ENCODE measurements at places on chromosomes 7 and 10.

DNA sequence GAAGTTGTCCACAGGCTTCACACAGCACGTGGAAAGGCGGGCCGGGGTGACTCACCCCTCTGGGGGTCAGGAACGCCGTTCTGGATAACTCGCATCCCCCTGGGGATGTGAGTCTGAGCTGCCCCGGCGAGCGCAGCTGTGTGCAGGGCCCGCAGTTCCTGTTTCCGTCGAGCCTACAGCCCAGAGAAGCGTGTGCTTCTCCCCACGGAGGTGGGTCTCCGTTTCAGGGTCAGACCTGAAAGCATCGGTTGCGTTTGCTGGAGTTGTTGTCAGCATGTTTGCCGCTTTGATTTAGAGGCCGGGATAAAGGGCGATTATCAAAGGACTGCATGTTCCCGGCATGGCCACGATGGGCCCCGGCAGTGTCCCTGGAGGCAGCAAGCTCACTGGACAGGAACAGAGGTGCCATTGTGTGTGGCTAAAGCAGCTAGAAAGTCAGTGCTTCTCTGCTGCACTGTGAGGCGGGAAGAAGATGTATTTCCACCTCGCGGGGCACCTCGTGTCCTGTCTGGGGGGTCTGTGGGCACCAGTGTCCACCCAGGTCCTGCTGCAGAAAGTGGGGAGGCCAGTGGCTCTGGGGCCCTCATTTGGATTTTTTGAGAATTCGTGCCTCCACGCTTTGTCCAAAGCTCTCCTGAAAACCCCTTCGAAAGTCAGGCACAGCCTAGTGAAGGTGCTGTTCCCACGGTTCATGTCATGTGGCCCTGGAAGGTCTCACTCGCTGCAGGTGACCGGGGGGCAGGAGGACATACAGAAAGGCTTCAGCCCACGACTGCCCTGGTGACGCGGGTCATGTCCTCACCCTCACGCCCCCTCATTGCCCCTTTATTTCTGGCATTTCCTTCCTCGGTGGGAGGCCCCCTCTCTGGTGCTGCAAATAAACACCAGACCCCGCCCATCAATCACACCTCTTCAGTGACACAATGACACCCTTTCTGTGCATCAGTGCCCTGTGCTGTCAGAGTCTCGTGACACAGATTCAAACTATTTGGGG is 27.4 kb upstream of the GDI2 start:
- no peak for DNase-seq

- DNase-seq, result no peak
These were observed 119.5 kb downstream of the RNF216 start for GRCh38 chr7:5661942-5662341.

- DNase-seq, result no peak
These were observed 2.4 kb downstream of the ZMIZ2 start for GRCh38 chr7:44750921-44751571.

- DNase-seq, result peak; percentile 14
These were observed 6.6 kb downstream of the NPC1L1 start for GRCh38 chr7:44534501-44534900.

- no peak for DNase-seq
These were observed 76.1 kb downstream of the SKIDA1 start for GRCh38 chr10:21449288-21449966.

GRCh38 chr7:70436790-70437350 is 695.1 kb upstream of the GALNT17 start:
- DNase-seq, result no peak

- no peak for DNase-seq
These were observed 32.4 kb upstream of the PPP2R2D start for GRCh38 chr10:131868436-131868835.

GRCh38 chr10:54614072-54614471 is 187.0 kb downstream of the PCDH15 start:
- no peak for DNase-seq

DNA sequence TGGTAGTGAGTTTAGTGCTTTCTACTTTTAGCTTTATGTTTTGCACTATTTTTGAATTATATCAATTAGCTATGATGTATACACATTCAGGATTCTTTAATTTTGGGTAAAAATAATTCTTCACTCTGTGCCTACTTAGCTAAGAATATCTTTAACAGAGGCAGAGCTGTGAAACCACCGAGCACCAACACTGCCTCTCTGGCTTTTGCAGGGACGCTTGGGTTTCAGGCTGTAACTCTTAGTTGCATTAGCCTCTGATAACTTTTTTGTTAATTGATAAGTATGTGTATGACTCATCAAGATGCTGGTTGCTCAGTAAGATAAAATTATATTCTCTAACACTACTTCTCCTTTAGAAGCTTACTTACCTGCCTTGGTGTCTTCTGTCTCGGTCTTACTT is 738.3 kb downstream of the AUTS2 start:
- no peak for DNase-seq

- no peak for DNase-seq
These were observed 144.2 kb upstream of the STEAP4 start for GRCh38 chr7:88450874-88451273.

GRCh38 chr10:50527442-50528043 is 96.2 kb downstream of the SGMS1 start:
- DNase-seq, result no peak

- DNase-seq, result no peak
These were observed 188.5 kb upstream of the BMPER start for GRCh38 chr7:33716581-33717477.

DNA sequence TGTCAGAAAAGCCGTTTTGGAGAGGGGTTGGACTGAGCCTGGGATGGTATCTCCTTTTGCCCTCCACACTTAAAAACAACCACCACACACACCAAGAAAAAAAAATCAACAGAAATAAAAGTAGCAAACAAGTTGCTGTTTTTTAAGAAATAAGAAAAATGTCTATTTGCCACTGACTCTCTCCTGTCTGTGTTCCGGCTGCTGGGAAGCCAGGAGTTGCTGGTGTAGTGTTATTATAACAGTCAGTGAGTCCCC is 163 bp downstream of the EGR2 start:
- DNase-seq, result no peak

DNA sequence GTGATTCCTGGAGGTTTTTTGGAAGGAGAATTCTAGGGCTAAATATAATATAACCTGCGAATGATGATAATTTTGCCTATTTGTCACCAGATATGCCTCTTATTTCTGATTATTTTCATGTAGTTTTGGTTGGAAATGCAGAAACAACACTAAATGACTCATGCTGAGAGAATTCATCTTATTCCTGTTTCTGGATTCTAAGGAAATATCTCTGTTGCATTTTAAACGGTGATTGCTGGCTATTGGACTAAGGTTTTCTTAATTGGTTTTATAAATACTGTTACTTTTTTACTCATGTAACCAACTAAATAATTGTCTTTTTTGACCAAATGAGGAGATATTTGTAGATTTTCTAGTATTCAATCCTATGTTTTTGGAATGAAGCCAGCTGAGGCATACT is 204.9 kb upstream of the NPSR1 start:
- no peak for DNase-seq

Measured in KG1 (cell line).